ENCODE measurements at places on chromosomes 5 and 9.

DNA sequence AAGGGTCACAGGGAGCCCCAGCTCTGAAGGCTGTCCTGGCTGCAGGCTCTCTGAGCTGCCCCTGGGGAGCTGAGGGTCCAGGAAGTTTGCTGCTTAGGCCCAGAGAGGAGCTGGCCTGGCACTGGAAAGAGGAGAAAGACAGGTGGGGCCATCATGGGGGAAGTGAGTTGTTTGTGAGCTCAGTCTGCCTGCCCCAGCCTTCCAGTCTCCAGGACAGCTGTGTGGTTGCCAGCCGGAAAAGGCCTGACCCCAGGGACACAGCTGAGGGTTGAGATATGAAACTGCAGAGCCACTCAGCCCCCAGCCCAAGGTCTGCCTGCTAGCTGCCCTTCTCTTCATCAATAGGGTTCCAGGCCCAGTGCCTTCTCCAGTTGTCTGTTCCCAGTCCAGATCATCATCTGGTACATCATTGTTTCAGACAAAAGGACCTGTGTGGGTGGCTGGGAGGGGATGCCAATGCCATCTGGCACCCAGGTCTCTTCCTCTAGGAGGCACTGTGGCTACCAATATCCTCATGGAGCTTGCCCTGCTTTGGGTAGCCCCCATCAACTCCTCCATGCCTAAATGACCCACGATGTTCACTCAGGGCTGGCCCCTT is 4.3 kb upstream of the DDX41 start:
- no peak for DNase-seq

- DNase-seq = no peak
These were observed 49.1 kb downstream of the ARHGAP26 start for GRCh38 chr5:142819292-142819691.

DNA sequence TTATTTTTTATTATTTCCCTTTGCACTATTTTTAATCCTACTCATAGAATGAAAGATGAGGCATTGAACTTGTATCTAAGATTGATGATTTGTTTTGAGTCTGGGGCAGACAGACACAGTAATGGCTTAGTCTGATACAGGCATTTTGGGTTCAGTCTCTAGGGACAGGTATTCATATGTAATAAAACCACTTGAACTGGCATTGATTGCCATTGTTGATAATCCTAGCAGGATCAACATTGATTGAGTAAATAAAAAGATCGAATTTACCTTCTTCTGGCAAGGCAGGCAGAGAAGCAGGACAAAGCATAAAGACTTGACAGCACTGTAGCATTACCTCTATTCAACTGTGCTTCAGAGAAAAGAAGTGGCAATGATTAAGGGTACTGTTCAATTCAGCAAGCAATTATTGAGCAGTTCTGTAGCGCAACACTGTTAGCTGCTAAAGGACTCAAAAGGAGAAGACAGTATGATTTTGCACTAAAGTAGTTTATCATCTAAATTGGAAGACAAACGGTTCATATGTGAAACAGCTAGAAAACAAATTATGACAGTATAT is 144.4 kb downstream of the COMMD10 start:
- DNase-seq = no peak

DNA sequence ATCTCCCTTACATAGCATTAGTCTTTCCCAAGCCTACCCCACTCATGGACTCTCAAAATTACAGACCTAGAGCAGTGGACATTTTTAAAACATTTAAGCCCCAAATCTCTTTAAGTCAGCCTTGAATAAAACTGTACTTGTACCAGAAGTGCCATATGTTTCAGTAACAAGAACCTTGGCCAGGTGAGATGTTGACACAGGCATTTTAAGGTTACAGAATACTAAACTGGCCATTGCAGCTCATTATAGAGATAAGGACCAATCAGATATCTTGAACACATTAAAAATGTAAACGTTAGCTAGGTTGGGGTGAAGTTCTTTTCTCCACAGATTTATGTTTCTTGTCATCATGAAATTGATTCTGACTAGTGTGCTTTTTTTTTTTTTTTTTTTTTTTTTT is 103.8 kb upstream of the MIER3 start:
- DNase-seq = no peak

GRCh38 chr9:6214434-6214833 is 1.2 kb upstream of the IL33 start:
- no peak for DNase-seq

DNA sequence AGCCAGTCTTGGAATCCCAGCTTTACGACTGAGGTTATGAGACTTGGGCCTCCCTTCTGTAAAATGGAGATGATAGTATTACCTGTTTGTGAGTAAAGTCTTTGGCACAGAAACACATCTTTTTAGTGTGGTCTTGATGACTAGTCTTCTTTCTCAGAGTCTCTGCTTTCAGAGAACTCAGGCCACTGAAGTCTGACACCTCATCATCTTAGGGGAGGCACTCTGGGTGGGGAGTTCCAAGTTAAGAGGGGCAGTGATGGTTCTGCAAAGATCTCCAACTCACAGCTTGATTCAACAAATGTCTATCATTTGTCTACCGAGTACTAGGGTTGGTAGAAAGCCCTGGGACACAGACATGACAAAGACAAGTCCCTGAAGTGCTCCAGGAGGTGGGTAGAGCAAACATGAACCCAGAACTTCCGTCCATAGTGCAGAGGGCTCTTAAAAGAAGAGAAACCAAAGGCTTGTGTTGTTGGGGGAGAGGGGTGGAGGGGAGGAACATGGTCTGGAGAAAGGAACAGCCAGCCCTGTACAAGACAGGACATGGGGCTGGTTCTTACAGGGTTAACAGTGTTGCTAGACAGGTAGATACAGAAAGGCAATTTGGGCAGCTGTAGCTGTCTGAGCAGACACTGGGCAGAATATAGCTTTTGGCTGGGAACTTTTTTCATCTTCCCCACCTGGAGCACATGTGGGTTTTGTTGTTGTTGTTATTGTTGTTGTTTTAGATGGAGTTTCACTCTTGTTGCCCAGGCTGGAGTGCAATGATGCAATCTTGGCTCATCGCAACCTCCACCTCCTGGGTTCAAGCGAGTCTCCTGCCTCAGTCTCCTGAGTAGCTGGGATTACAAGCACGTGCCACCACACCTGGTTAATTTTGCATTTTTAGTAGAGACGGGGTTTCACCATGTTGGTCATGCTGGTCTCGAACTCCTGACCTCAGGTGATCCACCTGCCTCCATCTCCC is 2.6 kb upstream of the CD14 start:
- no peak for DNase-seq

DNA sequence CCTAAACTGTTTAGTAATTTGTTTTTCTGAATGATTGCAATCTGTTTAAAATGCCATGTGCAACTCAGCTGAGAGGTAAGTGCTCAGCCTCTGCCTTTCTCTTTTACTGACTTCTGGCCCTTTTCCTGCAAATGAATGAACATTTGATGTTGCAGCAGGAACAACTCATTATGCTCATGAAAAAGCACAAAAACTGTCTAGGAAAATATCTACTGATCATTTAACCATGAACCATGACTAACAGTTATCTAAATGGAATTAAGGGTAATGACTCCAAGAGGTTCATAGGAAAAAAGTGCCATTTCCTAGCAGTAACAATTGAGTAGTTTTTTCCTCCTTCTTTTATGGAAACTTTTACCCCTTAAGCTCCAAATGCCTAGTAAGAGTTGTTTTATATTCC is 70.6 kb upstream of the ANKH start:
- DNase-seq = no peak

DNA sequence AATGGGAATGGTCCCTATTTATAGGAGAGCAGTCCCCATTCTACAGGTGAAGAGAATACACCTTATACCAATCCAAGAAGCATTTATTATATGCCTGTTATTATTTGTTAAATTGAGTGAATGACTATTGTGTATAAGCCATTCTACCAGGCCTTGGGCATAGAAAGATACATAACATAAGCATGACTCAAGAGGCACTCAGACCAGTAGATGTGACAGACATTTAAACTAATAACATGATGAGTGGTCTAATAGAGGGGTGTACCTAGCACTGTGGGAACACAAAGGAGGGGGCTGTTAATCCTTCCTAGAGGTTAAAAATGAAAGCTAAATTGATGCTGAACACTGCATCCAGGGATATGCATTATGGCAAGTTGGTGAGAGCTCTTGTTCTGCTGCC is 145.0 kb upstream of the TNC start:
- DNase-seq = no peak

- DNase-seq = no peak
These were observed 2.2 kb downstream of the G3BP1 start for GRCh38 chr5:151773951-151774350.

DNA sequence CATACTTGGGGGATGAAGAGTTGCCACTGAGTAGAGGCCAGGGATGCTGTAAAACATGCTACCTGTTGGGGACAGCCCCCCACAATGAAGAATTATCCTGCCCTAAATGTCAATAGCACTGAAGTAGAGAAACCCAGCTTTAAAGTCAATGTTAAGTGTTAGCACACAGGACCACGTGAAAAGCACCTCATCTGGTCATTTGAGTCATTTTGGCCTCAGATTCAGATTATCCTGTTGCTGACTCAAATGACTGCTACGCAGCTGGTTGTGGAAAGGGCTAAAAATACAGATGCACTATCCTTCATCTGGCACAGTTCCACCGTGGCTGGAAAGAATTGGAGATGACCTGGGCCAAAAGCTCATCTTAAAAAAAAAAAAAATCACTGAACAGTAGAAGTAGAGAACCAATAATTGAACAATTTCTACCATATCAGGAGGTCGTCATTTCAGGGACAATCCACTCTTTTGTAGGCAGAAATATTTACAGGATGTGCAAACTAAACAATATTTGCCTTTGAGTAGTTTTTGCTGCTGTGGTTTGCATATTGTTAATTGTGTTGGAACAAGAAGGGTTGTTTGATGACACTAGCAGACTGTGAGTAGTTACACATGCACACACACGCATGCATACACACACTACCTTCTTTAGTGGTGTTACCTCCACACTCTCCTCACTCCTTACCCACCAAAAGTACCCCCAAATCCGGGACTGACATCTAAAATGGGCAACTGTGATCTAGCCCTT is 195.3 kb upstream of the KLF9 start:
- DNase-seq = peak; percentile 85

GRCh38 chr5:151275803-151276202 is 22.8 kb downstream of the GM2A start:
- no peak for DNase-seq

- no peak for DNase-seq
These were observed 63.6 kb downstream of the ADAMTS2 start for GRCh38 chr5:179281694-179282093.

- no peak for DNase-seq
These were observed 361.9 kb downstream of the ARHGEF28 start for GRCh38 chr5:73987915-73988314.

DNA sequence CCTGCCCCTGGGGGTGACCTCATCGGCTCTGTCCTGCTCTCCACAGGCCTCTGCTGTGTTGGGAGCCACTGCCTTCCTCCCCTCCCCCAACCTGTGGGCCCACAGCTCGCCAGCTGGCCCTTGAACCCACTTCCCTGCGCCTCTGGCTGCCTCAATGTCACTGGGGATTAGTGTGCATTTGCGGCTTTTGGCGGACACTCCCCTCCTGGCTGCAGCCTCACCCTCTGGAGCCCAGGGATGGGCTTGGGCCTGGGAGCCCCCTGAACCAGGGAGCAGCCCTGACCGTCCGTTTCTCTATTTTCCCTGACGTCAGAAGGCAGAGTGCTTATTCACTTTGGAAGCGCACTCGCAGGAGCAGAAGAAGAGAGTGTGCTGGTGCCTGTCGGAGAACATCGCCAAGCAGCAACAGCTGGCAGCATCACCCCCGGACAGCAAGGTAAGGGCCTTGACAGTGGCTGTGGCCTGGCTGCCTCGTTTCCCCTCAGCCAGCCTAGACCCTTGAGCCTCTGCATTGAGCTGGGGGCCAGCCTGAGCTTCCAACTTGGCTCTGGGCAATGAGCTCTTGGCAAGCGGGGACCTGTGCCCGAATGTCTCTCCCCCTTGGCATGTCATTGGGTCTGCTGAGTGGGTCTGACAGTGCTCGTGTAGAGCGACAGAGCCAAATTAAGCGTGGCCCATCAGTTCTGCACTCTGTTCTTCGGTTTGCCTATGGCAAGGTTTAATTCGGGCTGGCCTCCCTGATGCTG is 73.1 kb downstream of the RGS3 start:
- no peak for DNase-seq

DNA sequence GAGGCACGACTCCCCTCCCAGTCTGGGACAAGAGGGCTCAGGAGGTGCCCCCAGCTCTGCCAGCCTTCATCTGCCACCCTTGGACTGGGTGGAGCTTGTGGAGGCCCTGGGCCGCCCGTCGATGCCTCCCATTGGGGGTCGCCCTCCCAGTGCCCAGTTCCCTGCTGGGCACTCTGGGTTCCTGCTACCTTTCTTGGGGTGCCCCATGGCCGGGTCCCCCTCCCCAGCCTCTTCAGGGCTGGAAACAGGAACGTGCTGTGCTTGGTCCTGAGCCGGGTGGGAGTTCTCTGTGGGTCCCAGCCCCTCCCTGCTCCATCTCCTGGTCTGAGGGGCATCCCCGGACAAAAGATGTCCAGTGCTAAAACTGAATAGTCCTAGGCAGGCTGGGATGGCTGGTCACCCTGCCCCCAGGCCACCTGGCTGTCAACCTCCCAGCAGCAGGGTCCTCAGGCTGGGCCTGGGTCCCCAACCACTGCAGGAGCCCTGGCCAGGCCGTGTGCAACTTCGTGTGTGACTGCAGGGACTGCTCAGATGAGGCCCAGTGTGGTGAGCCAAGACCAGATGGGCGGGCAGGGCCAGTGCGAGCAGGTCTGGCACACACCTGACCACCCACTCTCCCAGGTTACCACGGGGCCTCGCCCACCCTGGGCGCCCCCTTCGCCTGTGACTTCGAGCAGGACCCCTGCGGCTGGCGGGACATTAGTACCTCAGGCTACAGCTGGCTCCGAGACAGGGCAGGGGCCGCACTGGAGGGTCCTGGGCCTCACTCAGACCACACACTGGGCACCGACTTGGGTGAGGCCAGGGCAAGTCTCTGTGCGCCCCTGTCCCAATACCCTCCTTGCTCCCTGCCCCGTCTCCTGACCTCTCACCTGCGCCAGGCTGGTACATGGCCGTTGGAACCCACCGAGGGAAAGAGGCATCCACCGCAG is 784 bp downstream of the MAMDC4 start:
- no peak for DNase-seq

GRCh38 chr9:87507576-87507975 is 9.9 kb downstream of the DAPK1 start:
- no peak for DNase-seq

DNA sequence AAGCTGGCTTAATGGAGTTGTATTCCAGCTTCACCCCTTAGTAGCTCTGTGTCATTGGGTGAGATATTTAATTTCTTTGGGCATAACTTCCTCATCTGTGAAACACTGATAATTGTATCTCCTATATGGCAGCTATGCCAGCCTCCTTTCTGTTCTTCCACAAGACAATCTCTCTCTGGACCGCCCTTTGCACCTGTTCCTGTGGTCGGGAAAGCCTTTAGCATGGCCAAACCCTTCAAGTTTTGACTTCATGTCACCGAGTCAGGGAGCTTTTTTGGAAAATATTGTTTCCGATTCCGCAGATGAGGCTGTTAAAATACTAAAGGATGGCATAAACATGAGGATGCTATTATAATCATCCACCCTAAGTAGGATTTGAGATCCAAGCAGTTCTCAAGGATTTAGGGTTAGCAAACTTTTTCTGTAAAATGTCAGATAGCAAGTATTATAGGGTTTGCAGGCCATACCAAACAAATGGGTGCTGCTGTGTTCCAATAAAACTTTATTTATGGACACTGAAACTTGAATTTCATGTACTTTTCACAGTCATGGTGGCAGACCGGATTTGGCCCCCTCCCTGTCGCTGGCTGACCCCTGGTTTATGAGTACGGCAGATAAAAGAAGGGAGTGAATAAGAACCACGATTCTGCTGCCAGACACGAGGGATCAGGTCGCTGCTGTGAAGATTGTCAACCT is 695 bp upstream of the NDFIP1 start:
- DNase-seq = no peak

All from AG04449 (cell line).